RWPE1 (cell line): ENCODE measurements at places on chromosomes 12 and 14.

GRCh38 chr14:84792722-84793410, 737.1 kb upstream of the FLRT2 start:
- DNase-seq: no peak

GRCh38 chr12:26832822-26833742, at the start of gene ITPR2:
TSS of gene ITPR2 (minus strand) at chr12:26833194. CDS start at chr12:26832781, 413 bp downstream.
- peak; percentile 92 for DNase-seq

- no peak for DNase-seq
Observed at GRCh38 chr14:96598332-96598928, 96.2 kb downstream of the PAPOLA start.

DNA sequence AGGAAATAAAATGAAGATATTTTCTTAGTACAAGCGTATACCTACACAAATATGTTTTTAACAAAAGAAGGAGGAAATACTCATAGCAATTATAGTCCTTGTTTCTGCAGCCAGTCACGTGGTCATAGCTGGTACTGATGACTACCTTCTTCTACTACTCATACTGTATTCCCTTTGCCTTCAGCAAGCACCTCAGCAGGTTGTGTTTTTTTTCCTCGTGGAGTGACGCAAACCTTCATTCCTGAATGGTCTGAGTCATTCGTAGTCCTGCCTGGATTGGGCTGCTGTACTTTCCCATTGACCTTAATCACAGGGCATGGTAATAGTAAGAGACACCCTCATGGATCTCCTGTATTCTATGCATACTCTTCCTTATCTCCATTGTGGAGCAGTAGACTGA, 25.7 kb upstream of the SLC16A7 start:
- DNase-seq: peak; percentile 30

DNA sequence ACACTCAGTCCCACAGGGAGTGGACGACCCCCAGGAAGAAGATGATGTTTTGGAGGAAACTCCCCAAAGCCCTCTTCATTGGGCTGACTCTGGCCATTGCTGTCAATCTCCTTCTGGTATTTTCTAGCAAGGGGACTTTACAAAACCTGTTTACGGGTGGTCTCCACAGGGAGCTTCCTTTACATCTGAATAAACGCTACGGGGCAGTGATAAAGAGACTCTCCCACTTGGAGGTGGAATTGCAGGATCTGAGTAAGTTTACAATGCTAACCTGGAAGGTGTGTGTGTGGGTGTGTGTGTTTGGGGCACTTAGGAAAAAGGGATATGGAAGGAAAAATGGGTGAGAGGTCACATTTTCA, 416 bp downstream of the GALNT8 start:
- no peak for DNase-seq
